ENCODE measurements at places on chromosomes 1 and 21.

DNA sequence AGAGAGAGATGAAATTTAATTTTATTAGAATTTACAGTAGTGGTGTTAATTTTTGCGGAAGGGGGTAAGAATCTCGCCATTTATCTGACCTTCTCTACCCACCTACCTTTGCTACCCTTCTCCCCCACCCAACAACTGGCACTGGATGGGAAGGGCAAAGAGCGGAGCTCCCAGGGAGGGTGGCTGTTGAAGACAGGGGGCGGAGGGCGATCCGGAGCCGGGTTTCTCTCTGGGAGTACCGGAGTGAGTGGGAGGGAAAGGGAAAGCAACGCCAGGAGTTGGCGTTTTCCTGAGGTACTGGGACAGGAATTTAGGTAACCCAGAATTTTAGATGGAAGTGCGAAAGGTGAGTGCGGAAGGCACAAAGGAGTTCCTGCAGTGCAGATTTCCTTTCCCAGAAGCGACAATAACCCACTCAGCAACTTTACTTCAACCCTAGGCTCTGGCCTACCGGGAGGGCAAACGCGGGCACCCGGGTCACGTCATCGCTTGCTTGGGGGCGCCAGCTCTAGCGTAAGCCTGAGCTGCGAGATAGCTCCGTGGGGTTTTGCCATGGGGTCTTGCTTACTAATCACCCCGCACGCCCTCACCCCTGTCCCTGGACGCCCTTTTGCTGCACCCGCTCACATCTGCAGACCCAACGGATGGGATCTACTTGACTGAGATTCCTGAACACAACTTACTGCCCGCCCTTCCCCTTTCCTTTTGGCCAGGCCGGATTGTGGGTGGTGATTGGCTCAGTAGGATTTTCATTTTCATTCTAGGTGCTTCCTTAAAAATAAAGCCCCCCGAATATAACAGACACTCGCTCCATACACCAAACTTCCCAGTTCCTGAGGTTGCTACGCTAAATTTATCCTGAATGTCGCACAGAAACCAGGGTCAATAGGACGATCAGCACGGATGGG is 413.0 kb upstream of the ESRRG start:
- DNase-seq, result no peak

DNA sequence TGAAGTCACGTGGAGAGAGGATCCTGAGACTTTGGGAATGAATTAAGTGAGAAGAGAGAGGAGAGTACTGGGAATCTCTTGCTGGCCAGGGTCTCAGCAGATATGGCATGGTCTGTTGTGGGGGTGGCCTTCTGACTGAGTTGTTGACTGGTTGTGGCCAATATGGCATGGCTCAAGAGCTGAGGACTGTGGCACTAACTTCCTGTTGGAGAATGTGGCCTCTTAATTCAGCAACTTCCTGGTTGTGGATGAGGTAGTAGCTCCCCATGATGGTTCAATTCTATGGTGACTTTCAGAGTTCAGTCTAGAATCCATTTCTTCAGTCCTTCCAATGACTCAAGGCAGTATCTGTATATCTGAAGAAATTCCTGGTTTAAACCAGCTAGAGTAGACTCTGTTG is 44.7 kb upstream of the PAXBP1 start:
- no peak for DNase-seq

- no peak for DNase-seq
These were observed 1.1 kb upstream of the KIF21B start for GRCh38 chr1:201024625-201024998.

DNA sequence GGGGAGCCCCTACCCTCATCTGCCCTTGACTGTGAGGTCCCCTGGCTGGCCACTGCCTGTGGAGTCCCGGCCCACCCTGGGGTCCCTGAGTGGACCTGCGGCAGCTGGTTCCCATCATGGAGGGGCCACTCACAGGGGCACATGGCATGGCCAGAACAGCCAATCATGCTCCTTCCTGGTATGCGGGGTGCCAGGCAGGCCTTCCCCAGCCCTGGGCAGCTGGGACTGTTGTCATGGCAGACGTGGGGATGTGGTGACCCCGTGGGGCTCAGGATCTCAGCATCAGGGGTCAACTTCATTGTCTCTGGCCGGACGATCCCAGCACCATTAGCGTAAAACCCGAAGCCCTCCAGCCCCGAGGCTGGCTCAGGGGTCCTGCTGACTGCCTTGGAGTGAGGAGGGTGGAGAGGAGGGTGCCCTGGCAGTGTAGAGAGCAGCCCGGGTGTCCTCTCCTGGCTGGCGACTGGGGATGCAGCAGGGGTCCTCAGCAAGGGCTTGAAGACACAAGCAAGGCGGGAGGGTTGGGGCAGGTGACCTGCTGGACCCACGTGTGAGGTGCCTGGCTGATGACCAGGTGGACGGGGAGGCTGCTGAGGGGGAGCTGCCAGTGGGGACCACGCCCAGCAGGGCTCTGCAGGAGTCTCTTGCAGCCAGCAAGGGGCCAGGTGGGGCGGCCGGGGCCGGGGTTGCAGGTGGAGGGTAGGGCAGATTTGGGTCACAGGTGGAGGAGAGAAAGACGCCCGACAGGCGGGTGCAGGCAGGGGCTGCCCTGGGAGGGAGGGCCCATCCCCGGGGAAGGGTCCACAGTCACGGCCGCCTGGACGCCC is 45.1 kb downstream of the TRIM11 start:
- no peak for DNase-seq

GRCh38 chr1:222373831-222374602 is 173.9 kb downstream of the HHIPL2 start:
- DNase-seq, result no peak

DNA sequence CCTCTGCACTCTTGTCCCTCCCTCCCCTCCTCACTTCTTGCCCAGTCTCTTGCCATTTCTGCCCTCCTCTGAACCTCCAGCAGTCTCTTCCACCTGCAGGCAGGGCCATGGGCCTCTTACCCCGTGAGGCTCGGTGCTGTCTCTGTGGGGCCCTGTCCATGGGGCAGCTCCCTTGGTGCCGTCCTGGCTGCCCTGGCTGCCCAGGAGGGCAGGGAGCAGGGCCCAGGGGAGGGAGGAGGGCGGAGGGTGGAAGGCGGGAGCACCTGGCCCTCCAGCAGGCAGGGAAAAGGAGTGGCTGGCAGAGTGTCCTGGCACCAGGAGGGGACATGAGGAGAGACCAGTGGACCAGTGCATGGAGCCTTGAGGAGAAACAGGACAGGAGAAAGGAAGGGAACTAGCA is at the start of gene RORC:
RORC (minus strand) TSS at position 198 of the 400 bp plus-strand sequence; CDS start at position 160, 38 bp downstream.
- DNase-seq, result no peak

GRCh38 chr1:219271818-219272535 is 98.3 kb downstream of the LYPLAL1 start:
- no peak for DNase-seq

DNA sequence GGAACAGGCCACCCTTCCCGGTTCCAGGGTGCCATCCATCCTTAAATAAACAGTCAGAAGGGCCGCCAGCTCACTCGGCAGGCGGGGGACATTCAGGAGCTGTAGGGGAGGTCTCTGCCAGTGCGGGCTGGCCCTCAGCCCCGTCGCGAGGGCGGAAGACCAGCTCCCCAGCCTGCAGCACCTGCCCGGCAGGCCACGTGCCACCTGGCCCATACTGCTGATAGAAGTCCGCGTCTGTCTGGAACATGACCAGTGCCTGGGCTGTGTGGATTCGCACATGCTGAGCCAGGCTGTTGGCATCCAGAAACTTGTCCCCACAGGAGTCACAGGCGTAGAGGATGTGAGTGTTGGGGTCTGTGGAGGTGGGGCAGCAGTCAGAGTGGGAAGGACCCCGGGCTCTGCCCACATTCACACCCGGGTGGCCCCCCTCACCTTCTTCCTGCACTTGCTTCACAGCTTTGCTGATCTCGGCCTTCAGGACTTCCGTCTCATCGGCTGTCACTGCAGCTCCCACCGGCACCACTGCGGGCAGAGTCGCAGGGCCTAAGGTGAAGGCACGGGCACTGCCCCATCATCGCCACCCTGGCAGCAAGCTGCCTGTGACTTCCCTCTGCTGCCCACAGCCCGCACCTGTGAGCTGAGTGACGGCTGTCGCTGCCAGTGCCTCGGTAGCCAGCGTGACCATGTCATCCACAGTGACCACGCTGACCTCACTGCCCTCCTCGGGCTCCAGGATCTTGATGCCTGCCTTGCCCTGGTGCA is 33.8 kb downstream of the ZBTB17 start:
- no peak for DNase-seq

DNA sequence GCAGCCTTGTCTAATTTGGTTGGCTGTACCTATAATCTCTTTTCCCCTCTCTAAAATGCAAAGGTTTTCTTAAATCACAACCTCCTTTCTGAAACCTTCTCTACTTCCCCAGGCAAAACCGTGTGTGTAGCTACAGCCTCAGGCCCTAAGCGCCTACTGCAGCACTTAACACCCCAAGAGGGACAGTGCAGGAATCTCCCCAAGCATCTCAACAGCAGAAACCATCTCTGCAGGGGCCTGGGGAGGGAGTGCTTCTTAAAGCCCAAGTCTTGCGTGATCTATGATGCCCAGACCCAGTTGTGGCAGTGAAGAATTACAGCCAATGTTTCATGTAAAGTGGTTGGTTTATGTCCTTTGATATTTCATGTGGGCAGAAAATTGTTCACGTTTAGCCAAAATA is 159.3 kb downstream of the DSCAM start:
- no peak for DNase-seq

DNA sequence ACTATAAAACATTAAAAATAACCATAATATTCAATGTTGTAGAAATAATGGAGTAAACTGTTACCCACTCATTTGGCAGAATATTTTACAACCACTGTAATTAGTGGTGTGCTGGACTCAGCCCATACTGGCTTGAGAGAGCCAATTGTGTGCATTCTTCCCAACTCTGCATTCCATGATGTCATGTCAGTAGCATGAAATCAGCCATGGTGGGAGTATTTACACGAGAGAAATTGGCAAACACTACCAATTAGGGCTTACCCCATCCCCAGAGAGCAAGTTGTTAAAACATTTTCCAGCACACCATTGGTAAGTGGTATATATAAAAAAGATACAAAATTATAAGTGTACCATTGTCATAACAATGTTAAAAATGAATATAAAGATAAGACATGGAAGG is 19.1 kb upstream of the QSOX1 start:
- DNase-seq, result no peak

- DNase-seq, result no peak
These were observed 169.8 kb downstream of the ADGRL4 start for GRCh38 chr1:78836726-78837125.

DNA sequence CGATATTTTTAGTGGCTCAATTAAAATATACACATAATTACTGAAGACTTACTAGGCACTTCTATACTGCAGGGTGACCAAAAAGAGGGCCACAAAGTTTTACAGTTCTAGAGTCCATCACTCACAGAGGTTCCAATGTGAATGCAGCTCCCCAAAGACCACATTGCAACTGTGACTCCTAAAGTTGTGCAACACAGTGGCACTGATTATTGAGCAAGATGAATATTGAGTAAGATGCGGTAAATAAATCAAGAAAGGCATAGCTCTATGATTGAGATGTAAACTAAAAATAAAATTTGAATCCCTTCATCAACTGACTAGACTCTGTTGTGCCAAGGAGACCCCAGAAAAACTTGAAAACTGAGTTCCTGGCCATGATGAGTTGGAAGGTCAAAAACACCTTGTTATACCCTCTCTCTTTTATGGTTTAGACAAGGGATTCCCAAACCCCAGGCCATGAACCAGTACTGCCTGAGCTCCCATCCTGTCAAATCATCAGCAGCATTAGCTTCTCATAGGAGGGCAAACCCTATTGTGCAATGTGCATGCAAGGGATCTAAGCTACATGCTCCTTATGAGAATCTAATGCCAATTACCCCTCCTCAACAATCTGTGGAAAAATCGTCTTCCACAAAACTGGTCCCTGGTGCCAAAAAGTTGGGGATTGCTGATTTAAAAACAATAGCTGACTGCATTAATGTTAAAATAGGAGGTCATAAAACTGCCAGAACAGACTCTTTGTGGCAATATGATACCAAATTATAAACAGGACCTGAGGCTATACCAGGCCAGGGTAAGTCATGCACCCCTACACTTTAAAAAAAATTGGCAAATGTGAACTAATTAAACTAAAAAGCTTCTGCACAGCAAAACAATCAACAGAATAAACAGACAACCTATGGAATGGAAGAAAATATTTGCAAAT is 94.3 kb downstream of the ADGRL4 start:
- no peak for DNase-seq

DNA sequence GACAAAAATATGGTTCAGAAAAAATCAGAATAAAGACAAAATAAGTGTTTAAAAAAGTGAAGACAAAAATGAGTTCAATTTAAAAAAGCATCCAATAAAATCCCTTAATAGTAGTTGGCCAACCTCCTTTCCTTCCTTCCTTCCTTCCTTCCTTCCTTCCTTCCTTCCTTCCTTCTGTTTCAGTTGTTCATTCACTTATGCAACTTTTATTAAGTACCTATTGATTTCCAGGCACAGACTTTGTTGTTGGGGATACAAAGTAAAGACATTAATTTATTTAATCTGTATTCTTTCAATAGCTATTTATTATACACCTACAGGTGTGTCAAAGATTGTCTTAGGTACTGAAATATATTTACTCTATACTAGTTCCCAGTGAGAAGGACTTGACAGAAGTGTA is 2.4 kb upstream of the LIPI start:
- no peak for DNase-seq

GRCh38 chr1:39478126-39478915 is 13.1 kb upstream of the BMP8A start:
- DNase-seq, result no peak

GRCh38 chr1:111404588-111404987 is 22.9 kb downstream of the OVGP1 start:
- no peak for DNase-seq

- no peak for DNase-seq
These were observed 83.6 kb downstream of the JAK1 start for GRCh38 chr1:64882574-64883255.

- DNase-seq, result no peak
These were observed 23.8 kb downstream of the CEP350 start for GRCh38 chr1:179978199-179979079.

- DNase-seq, result no peak
These were observed 8.7 kb downstream of the CSF1 start for GRCh38 chr1:109919303-109919702.

DNA sequence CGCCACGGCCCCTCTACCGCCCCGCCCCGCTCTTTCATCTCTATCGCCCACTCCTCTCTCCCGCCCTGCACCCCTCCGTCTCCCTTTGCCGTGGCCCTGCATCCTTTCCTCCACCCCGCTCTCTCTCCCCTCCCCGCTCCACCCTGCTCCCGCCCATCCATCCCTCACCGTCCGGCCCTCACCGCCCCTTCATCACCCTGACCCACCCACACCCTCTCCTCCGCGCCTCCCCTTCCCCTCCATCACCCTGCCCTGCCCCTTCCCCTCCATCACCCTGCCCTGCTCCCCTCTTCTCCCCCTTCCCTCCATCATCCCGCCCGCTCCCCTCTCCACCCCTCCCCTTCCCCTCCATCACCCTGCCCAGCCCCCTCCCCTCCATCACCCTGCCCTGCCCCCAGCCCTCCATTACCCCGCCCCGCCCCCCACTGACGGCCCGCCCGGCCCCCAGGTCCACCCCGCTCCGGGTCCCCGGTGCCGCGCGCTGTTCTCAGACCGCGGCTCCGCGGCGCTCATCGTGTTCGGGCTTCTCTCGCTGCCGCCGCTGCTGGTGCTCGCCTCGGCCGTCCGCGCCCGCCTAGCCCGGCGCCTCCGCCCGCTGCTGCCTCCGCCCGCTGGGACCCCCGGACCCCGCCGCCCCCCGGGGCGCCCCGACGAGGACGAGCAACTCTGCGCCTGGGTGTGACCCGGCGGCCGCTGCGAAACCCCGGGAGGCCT is 6.2 kb upstream of the ANKRD65 start:
- no peak for DNase-seq

All from CD4-positive, alpha-beta T cell (primary cell).